NCI-H1417 treated with DMSO at 0.1 percent for 48 hours (cell line): ENCODE measurements at places on chromosomes 11 and 22.

DNA sequence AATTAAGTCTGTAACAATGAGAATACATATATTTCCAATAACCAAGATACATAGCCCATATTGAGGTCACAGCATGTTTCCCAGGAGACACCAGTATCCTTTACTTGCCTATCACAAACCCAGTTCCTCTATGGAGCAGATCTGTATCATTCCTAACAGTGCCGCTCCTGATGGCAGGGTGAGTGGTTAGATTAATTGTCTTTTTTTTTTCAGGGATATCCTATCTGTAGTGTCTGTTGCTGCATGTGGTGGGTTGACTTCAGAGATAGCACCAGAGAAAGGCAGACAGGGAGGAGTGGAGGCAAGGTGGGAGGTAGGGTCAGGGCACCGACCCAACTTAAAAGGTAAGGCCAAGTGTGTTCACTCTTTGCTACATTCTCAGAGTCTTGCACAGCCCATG lies 2.8 kb downstream of the MTNR1B start:
- DNase-seq: no peak

DNA sequence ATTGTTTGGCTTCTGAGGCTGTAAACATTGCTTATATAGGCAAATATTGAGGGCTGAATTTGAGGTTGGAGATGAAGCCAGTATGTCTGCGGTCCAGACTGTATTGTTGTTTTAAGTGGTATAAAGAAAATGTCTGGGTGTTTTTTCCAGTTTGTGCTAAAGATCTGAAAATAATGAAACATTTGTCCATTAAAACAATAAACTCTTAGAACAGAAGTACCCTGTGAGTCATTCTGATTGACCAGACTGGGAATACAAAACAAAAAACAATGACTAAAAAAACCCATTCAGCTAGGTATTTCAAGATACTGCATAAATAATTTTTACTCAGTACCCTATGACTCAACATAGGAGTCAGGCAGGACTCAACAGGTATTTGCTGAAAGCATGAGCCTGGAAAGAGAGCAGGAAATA lies 20.4 kb downstream of the ALKBH8 start:
- DNase-seq: no peak

- no peak for DNase-seq
Measured at GRCh38 chr11:28877340-28877739, 769.2 kb downstream of the METTL15 start.

GRCh38 chr22:36384766-36385481 lies 2.8 kb downstream of the MYH9 start:
- DNase-seq: no peak

DNA sequence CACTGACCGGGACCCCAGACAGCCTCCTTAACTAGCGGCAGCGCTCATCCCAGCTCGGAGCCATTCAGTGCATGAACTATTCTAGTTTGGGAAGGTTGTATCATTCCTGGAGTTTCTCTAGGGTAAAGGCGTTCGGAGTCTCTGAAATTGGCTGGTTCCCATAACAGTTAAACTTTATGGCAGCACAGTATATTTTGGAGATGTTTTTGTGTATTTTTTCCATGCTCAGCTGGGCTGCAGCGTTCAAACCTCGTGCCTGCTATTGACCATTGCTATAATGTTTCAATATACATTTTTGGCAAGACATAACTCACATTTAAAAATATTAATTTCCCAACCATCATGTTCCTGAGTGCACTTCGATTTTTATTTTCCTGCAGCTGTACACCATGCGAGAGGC lies 169.7 kb downstream of the ST3GAL4 start:
- no peak for DNase-seq

DNA sequence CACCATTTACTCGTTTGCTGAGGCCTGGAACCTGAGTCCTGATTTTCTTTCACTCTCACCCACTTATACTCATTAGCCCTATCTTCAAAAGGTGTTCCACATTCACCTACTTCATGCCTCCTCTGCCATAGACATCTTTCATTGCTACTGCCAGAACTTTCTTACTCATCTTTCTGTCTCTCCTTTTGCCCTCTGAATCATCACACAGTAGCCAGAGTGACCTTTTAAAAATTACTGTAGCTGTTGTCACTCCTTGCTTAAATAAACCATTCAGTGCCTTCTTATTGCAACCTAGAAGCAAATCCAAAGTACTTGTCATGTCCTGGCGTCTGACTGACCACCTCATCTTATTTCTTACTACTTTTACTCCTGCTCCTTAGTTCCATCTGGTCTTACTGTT lies 38.2 kb downstream of the ATXN10 start:
- no peak for DNase-seq

GRCh38 chr11:107116358-107116757 lies 98.1 kb upstream of the GUCY1A2 start:
- no peak for DNase-seq
